ENCODE measurements at places on chromosomes 7 and 10.
A peak's percentile ranks its signal among the peaks of the same experiment; 100 is the strongest.

- DNase-seq = no peak
Measured at GRCh38 chr7:48760528-48761265, 163.7 kb upstream of the CDC14C start.

GRCh38 chr7:2354186-2354938, at the start of gene EIF3B:
EIF3B (plus strand) TSS chr7:2354827; CDS start chr7:2354922, 95 bp downstream.
- DNase-seq = peak; percentile 87

DNA sequence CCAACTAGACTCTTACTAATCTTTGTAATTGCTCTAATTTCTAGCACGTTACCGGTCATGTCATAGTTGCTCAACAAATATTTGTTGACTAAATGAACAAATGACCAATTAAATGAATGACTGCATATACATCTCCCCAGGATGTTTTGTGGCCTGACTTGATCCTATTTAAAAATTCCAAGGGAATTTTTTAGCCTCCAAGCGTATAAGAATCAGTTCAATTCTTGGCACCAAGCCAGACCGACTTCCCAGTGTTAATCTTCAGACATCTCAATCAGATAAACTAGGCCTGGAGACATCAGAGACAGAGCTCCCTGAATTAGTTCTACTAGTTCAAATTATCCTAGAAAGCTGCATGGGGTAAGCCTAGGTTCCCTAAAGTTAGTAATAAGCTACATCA, 96.0 kb downstream of the GSAP start:
- no peak for DNase-seq

GRCh38 chr7:43761938-43762692, 3.6 kb downstream of the BLVRA start:
- no peak for DNase-seq

DNA sequence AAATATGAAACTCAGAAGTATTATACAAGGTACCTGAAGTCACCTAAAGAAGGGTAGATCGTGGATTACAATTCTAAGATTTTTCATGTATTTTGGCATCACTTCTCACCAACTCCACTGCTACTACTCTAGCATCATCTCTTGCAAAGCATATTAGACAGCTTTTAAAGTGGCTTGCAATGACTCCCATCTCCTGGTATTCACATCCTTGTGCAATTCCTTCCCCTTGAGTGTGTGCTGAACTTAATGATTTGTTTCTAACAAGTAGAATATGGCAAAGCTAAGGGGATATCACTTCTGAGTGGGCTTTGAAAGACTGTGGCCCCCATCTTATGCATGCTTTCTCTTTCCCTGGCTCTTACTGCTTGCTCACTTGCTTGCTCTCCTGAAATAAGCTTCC, 280.2 kb downstream of the SNX13 start:
- DNase-seq = no peak

- no peak for DNase-seq
Measured at GRCh38 chr7:139563856-139564255, 40.4 kb downstream of the CLEC2L start.

- DNase-seq = no peak
Measured at GRCh38 chr10:80283119-80283518, 6.3 kb downstream of the MAT1A start.

DNA sequence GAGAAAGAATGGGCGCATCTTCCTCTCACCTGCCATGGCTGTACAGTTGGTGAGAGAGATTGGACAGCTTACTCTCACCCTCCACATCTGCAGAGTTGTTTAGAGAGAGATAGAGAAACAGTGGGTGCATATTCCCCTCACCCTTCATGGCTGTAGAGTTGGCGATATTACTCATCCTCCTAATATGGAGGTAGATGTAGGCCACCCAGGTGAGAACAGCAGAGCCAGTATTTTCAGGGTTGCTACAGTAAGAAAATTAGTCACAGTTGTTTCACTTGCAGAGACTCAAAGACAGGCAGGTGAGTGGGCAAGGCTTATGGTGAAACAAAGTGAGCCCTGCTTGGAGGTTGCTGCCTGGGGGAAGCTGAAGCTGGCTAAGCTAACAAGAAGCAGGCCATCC, 65.0 kb upstream of the PFKP start:
- peak; percentile 35 for DNase-seq

DNA sequence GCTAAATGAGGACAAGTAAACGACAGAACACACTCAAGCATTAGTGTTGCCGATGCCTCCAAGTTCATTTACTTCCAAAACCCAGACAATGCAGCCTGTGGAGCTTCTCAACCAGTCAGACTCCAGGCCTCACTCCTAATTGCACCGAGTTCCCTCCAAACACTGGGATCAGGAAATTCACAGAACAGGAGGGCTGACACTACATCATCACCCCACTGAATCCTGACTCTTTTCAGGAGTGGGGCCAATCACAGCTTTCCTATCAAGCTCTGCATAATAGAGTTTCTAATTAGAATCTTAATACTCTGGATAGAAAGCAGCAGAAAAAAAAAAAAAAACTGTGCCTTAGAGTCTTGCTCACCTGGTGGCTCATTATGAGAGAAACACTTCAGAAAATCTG, 103.7 kb downstream of the GLI3 start:
- DNase-seq = no peak

DNA sequence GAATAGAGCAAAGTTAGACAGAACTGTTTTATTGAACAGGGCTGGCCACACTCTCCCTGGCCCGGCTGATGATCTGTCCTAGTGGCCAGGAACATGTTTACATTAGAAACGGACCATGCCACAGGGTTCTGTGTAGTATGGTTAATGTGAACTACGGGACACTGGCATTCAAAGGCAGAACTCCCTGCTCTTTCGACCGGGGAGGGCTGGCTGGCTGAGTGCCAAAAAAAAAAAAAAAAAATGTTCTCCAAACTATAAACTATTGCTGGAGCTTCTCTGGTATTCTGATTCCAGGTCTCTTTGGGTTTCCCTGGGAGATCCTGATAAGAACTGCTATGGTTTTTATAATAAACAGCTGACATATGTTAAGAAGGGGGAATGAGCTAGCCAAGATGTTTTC, 1262.6 kb upstream of the SORCS1 start:
- DNase-seq = no peak

DNA sequence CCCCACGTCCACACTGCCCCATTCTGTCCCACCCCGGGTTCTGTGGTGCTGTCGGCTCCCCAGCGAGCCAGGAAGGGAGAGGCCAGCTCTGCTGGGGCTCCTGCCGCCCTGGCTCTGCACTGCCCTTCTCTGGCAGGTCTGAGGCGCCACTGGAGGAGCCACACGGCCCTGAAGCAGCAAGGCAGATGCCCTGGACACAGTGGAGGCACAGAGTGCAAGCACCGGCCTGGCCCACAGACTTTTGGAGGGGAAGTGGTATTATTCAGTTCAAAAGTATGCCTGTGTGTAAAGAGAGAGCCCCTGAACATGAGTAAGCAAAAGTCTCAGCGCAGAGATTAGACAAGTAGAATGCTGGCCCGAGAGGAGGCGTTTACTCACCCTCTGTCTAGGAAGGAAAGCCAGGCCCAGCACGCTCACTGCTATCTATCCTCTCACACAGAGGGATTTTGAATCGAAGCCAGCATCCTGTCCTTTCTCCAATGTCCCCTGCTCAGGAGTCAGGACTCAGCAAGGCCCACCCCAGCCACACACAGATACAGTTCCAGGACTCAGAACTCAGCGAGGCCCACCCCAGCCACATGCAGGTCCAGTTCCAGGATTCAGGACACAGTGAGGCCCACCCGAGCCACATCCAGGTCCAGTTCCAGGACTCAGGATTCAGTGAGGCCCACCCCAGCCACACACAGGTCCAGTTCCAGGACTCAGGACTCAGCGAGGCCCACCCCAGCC, 115.0 kb downstream of the EGFR start:
- DNase-seq = peak; percentile 73

DNA sequence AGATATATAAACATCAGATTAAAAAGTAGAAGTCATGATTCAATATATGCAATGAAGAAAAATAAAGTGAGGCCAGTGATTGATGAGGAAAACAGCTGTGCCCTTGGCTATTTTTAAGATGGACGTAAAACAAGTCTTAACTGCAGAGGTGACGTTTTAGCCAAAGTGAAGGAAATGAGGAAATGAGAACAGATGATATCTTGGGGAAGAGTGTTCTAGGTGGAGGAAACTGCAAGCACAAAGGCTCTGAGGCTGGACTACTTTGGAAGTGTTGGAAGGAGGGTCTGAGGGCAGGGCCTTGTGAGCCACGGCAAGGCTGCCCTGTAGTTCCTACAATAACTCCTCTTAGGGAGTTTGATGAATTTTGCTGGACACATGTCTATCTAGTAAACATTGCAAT, 140.5 kb upstream of the AKR1E2 start:
- no peak for DNase-seq

DNA sequence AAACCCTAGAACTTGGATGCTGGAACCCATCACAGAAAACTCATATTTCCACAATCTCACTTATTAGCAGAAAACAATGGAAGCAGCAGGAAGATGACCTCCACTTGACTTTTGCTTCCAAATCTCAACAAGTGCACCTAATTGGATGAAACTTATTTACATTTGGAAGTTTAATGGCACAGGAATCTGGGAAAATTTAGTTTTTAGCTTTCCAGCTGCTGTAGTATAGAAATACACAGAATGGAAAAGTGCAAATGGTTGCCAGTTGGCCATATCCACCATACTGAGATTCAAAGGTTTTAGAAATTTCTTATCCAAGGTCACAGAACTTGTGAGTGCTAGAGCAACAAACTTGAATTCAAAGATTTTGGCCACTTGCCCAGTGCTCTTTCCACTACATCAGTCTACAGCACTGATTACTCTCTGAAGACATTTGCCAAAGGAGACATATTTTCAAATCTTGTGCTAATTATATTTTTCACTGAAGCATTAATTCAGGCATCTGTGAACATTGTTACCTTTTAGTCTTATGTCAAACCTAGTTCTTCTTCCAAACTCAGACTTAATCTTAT, 9.3 kb upstream of the AHR start:
- no peak for DNase-seq

DNA sequence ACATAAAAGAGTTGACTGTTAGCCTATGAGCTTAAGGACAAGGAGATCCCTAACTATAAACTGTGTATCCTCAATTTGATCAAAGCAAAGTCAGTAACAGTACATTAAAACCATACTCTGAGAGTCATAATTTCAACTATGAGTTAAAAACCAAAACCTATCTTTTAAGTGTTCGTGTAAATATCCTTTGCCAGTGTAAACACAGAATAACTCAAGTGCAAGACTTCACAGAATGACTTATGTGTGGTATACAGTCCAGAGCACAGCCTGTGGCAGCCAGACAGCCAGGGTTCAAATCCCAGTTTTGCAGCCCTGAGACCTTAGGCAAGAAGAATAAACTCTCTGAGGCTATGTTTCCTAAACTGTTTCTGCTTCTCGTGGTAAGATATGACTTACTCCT, 30.3 kb upstream of the NEBL start:
- DNase-seq = no peak

DNA sequence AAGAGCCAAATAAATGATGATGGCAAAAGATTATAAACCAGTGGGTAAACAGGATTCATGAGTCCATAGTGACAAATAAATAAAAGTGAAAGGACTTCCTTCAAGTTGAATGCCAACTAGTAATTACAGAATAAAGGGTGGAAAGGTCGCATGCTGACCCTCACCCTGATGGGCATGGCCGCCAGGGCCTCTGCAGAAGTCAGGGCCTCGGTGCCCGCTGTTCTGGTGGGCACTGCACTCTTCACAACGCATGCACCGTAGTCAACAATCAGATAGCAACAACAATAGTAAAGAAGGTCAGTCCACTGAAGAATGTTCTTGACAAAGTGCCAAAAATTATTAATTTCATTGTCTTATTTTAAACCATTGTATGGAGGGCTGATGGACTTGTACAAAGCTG, 123.2 kb upstream of the LANCL2 start:
- no peak for DNase-seq

- DNase-seq = no peak
Measured at GRCh38 chr7:11642276-11642675, 189.7 kb downstream of the THSD7A start.

DNA sequence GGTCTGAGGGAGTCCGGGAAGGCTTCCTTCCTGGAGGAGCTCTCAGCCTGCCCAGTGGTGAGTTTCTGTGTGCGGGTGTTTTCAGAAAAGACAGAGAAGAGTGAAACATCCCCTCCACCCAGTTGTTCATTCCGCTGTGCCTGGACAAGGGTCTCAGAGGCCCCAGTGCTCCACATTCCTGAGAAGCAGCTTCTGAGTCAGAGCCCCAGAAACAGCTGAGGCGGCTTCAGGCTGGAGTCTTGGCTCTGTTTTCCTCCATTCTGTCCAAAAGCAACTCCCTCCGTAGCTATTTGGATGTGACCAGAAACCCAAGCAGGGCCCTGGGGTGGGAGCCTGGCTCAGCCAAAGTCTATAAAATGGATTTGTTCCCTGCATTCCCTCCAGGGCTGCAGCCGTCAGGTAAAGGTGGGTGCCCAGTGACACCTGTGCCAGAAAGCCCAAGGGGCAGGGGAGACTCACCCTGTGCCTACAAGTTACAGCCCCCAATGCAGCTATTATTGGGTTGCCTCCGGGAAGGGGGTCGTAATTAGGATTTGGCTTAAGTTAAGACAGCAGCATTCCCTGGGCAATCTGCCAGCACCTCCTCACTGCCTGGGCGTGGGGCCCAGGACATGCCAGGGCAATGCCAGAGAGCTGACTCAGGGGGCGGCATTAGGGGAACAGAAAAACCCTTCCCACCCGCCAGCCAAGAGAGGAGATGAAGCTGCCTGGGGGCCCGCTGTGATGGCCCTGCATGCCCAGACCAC, 13.1 kb upstream of the CAMK2G start:
- no peak for DNase-seq

DNA sequence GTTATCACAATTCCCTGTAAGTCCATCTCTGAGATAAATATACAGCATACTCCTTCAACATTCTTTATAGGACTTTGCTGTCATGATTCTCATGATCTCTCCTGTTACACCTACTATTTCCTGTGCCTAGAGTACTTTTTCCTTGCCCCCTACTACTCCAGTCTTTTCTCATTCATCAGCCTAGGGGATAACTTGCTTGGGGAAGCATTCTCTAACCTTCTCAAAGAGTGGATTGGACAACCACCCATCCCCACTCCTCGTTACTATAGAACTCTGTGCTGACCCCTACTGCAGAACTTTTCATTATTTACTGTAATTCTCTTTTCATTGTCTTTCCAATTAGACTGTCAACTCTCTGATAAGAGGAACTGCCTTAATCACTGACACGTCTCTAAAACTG, 57.4 kb upstream of the TFEC start:
- DNase-seq = no peak

GRCh38 chr10:43964486-43964885, 315.8 kb upstream of the ZNF32 start:
- DNase-seq = no peak

GRCh38 chr10:83222300-83222699, 917.0 kb upstream of the GHITM start:
- DNase-seq = no peak

Data from activated CD4-positive, alpha-beta T cell treated with anti-CD3 and anti-CD28 coated beads, Interleukin-2, amount 50 U/mL, for 16 hours (primary cell).